GDM1 (cell line): ENCODE measurements at places on chromosomes 2 and 18.

DNA sequence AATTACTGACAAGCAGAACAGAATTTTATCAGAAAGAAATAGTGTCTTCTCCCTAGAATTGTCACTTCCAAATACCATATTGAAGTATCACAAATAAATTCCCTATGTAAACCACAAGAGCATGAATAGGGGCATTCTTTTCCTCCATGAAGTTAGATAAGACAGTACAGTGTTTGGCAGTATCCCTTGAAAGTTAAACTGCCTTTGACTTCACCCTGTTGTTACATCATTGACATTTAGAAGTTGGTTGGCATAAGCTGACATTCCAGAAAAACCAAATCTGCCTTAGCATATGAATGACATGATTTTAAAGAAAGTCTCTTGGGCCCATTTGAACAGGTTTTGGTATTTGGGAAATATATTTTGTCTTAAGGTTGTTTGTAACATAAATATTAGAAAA, 50.2 kb upstream of the OSR1 start:
- no peak for DNase-seq

DNA sequence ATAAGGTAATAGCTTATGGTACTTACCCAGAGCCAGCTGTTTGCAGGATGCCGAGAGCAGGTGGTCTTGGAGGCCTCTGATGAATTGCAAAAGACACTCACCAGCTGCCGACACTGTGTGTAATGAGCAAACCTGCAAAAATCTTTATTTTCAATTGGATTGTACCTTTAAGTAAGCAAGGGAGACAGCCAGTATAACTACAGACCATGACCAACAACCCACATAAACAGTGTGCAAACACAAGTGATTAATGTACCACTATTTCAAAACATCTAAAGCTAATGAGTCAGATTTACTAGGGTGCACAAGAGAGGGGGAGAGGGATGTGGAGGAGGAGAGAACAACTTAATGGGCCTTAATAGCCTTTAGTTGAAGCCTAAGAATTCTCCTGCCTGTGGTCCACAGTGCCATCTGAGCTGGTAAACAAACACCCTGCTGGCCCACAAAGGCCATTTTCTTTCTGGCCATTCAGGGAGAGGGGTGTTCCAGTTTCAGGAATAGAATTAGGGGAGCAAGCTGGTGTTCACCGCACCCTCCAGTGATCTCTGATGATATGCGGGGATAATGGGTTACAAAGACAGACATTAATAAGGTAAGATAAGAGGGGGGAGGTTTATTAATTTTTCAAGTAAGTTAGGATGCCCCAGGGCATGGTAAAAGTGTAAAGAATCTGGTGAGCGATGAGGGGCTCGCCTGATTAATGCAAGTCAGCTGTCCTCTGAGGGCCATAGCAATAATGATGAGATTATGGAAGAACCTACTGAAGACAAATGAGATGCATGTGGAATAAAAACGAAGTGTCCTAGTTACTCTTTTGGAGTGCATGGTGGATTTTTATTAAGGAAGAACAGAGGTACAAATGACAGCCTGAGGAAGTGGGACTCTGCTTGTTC, 196.4 kb downstream of the HRH4 start:
- no peak for DNase-seq

DNA sequence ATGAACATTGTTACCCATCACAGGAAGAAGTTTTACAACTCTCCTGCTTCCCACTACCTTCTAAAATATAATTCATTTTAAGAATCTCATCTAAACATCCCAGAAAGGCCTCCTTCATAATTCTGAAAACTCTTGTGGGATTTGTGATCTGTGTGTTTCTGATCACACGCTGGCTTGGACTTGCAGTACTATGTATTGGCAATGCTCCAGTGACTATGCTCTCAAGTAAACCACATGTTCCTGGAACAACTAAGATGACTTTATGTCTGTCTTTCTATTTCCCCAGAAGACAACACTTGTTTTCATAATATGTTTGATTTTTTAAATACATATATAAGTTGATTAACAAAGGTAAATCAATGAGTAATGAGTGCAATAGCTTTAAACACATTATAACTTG, 376.6 kb upstream of the NETO1 start:
- no peak for DNase-seq

DNA sequence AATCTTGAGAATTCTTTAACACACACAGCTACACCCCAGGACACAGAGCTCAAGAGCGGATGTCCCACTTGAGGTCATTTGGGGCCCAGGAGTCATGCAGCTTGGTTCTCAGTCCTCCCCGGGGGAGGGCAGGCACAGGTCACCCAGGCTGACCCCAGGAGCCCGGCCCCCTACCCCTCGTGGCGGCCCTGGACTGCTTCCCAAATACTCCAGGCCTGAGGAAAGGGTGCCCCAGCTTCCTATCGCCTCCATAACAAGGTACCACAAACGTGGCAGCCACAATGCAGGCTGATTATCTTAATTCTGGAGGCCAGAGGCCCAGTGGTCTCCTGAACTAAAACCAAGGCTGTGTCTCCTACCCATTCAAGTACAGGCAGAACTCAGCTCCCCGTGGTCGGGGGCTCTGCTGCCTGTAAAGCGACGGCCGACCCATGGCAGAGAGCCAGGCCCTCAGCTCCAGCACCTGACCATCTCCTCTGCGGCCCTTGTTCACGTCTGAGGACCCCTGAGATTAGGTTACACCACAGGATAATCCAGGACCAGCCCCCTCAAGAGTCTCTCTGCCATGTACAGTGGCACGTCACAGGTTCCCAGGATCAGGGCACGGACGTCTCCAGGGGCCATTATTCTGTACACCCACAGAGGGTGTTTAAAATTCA, 10.5 kb downstream of the SLC66A2 start:
- DNase-seq = no peak

DNA sequence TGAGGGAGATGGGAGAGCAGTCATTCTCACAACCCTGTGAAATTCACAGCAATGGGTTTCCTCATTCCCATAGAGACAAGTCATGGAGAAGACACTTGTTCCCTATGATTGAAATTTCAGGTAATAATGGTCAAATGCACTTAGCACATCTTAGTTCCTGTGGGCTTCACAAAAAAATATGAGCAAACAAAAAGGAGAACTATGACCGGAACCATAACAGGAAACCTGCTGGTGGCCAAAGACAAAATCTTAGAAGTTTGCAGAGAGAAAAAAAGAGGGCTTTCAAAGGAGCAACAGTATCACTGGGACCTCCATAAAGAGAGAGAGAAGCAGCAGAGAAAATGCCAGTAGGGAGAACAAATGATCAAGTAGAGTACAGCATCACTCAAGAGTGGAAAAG, 138.9 kb upstream of the APCDD1 start:
- no peak for DNase-seq
